ENCODE measurements at places on chromosomes 7 and 10.
A peak's percentile ranks its signal among the peaks of the same experiment; 100 is the strongest.

GRCh38 chr10:42937649-42938180 lies 139.2 kb upstream of the RET start:
- no peak for DNase-seq

DNA sequence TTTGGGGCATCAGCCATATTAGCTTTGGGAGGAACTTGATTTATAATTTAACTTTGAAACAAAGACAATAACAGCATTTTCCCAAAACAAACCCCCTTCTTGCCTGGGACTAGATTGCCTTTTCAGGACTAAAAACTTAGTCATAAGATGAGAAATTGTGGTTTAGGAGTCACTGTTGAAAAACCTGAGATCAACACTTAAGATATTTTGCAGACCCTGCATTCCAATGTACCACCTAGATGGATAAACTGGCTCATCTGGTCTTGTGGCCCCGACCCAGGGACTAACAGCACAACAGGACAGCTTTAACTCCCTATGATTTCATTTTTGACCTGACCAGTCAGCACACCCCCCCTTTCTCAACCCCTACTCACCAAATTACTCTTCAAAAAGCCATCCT lies 1165.4 kb downstream of the XPNPEP1 start:
- DNase-seq: no peak

GRCh38 chr10:124058346-124059003 lies 34.9 kb downstream of the CHST15 start:
- DNase-seq: no peak

DNA sequence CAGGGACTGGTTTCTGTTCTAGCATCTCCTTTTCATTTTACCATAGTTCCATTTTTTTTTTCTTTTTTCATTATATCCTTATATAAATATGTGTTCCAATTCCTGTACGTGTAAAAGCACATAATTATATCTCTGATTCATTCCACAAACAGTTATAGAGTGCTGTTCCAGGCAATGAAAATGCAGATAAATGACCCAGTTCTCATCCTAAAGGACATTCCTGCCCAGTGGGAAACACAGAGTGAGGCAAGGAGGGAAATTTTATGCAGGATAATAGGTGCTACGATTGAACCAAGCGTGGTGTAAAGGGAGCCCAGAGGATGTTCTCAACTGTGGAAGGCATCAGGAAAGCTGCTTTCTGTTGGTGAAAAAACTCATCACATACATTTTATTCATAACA lies 408.1 kb downstream of the GATA3 start:
- no peak for DNase-seq

DNA sequence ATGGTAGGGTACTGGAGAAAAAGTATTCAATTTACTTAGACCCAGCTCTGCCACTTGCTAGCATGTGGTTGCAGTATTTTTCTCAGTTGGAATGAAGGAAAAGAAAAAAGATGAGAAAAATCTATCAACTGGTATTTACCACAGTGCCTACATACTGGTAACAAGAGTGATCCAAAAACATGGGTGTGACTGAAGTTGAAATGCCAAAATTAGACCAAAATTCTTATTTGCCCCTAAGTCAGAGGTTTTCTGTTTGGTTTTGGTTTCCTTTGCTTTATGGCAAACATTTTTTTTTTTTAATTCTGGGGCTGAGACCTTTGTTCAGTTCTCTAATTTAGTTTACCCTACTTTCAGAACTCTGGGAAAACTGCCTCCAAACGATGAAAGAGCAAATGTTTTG lies 12.3 kb downstream of the HYCC1 start:
- no peak for DNase-seq

DNA sequence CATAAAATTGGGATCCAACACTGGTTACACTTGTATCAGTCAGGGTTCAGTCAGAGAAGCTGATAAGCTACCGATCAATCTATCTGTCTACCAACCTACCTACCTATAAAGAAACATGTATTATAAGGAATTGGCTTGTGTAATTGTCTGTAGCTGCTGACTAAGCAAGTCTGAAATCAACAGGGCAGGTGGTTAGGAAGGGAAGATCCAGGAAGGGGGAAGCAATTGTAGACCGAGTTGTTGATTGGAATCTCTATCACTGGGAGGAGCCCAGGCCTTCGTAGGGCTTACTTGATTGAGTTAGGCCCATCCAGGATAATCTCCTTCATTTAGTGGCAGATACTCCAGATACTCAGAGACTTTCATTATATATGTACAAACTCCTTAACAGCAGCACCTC lies 271.5 kb upstream of the TEX47 start:
- no peak for DNase-seq

GRCh38 chr7:33692956-33693355 lies 212.4 kb upstream of the BMPER start:
- no peak for DNase-seq

GRCh38 chr10:124998624-124999291 lies 56.8 kb downstream of the ZRANB1 start:
- peak; percentile 53 for DNase-seq

DNA sequence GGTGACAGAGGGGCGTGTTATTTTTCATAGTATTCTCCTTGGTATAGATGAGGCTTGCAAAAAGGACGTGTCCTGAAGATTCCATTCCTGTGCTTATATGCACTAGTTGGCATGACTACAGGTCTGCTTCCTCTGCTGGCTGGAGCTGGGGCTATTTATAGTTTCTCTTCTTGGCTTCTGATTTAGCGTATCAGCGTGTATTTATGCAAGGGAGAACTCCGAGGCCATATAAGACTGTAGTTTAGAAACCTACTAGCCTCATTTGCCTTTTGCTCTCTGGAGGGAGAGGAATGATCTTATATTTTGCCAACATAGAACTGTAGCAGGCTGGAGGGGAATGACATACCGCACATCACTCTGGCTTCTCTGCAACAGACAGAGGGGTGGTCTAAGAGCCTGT lies 39.7 kb downstream of the CACNB2 start:
- peak; percentile 60 for DNase-seq

GRCh38 chr7:25031432-25031831 lies 51.5 kb upstream of the OSBPL3 start:
- no peak for DNase-seq

DNA sequence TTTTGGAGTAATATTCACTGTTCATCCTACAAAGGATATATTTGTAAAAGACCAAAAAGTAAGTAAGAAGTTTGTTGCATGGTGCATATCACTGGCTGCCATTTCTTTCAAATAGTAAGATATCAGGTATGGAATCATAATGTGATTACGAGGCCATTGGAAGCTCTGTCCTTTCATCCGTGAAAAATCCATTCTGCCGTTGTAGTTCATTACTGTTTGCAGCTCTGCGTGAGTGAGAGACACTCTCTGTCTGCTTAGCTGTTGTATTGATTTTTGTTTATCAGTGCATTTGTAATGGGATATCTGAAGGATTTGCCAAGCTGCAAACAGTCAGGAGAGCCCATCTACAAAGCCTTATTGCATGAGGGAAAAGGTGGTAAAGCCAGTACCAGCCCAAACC lies 44.1 kb upstream of the SLC39A12 start:
- no peak for DNase-seq

GRCh38 chr10:59745163-59745650 lies 8.0 kb downstream of the MRLN start:
- no peak for DNase-seq

DNA sequence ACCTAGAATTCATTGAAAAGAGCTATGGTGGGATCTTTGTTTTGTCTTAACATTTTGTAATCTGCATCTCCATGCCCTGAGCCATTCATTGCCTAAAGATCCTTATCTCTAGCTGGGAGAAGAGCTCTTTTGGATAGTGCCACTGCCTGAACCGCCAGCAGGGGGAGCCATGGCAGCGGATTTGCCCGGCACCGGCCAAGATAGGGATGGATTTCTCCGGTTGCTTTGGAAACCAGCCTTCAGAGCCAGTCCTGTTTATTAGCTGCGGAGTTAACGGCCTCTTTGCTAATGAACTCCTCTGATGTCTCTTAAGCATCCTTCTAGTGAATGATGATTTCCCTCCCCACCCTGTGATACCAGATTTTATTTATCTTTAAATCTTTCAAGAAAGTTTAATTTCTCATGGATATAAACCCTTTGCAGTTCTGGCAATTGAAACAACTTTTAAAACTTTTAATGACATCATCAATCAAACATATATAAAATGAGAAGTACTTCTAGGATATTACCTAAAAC lies 58.2 kb upstream of the LYZL2 start:
- peak; percentile 87 for DNase-seq

- DNase-seq: no peak
Measured at GRCh38 chr10:122182308-122182707, 88.8 kb upstream of the BTBD16 start.

DNA sequence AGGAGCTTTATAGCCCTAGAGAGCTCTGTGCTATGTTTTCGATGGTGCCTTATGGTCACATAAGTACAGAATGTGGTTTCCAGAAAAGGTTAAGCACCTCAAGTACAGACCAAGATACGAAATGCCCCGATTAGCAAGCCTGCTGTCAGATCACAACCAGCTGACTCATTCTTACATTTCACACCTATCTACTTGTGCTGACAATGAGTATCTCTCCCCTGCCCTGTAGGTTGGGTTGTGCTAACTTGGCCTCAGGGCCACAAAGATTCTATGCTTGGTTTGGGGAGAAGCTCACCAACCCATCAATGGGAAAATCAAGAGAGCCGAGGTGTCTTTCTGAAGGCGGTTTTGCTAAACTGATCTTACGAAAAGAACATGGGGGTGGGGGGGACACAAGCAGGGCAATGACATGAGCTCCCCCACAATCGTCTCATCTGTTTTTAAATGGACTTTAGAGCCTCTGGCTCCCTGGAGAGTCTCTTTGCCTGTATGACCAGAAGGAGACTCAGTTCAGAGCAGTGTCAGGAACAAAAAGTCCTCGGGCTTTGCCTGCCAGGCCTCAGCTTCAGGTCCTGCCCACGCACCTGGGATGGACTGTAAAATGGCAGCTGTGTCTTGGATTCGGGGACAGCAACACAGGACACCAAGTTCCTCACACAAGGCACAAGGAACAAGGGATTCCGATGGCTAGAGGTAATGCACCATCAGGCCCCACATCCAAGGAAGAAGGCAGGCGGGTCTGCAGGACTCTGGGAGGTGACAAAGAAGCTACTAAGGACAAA lies 55.1 kb downstream of the FAM53B start:
- no peak for DNase-seq

- DNase-seq: no peak
Measured at GRCh38 chr7:116522247-116522646, 2.6 kb upstream of the CAV1 start.

- no peak for DNase-seq
Measured at GRCh38 chr7:98760201-98760651, 109.6 kb downstream of the TMEM130 start.

- no peak for DNase-seq
Measured at GRCh38 chr7:104986628-104987259, 27.3 kb upstream of the KMT2E start.

GRCh38 chr10:70378122-70378521 lies 4.3 kb downstream of the LRRC20 start:
- DNase-seq: no peak

- DNase-seq: no peak
Measured at GRCh38 chr7:119963654-119964053, 309.3 kb upstream of the KCND2 start.

GRCh38 chr7:158395780-158396278 lies 191.8 kb downstream of the PTPRN2 start:
- no peak for DNase-seq

GRCh38 chr7:82675396-82675795 lies 231.8 kb upstream of the CACNA2D1 start:
- DNase-seq: no peak

DNA sequence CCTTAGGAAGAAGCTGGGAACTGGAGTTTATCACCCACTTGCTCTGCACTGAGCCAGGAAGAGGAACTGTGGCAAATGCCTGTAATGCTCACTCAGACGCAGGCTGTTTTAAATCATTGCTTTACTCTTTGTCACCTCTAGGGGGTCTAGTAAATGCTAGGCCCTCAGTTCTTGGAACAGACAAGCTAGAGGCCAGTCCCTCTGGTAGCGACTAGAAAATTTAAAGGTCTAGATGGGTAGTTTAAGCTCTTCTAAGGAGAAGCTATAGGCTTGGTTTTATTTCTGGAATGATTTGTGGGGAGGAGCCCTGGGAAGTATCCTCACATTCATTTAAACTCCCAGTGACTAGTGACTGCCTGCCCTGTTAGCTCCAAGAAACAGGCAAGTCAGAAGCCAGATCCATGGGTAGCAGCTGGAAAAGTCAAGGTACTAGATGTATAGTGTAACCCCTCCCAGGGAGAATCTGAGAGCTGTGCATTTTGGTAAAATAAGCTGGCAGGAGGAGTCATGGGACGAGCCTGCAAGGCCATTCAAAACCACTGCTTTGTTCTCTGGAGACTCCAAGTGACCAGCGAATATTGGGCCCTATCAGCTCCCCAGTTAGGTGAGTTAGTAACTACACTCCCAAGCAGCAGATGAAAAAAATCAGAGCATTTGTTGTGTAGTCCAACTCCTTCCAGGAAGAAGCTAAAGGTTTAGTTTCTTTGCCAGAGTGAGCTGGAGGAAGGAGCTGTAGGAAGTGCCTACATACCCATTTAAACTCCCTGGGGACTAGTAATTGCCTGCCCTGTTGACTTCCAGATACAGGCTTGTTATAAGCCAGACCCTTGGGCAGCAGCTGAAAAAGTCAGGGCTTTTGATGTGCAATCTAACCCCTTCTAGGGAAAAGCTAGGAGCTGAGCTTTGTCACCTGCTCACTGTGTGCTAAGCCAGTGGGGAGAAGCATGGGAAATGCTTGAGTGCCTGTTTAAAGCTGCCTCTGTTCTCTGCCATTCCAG lies 68.9 kb downstream of the DYNC1I1 start:
- DNase-seq: no peak

DNA sequence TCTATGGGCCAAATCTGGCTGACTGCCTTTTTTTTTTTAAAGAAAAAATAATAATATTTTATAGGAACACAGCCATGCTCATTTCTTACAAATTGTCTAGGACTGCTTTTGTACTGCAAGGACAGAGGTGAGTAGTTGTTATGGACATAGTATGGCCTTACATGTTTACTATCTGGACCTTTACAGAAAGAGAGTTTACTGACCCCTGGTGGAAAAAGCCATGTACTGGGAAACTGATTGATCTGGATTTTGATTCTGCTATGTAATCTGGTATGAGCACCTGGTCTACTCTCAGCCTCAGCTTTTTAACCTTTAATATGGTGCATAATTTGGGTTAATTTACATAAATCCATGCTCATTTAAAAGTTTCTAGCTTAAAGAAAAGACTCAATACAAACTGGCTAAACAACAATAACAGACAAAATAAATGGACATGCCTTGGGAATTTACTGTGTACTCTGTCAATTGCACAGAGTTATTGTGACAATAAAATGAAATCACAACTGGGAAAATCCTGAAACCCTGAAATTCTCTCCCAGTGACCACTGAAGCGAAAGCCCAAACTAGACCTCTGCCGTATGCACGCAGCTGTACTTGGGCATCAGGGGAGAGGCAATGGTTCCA lies 260.7 kb downstream of the BMPER start:
- DNase-seq: no peak

All from right forelimb (tissue), 1 donor.